ENCODE measurements at places on chromosomes 12 and 14.

GRCh38 chr12:131608740-131609690 lies 101.9 kb upstream of the SFSWAP start:
- DNase-seq: peak; percentile 54

GRCh38 chr12:132486168-132486567 lies 3.8 kb upstream of the FBRSL1 start:
- no peak for DNase-seq

GRCh38 chr12:102806110-102806509 lies 110.9 kb downstream of the PAH start:
- no peak for DNase-seq

GRCh38 chr14:106062502-106063272 lies 536.3 kb downstream of the TMEM121 start:
- no peak for DNase-seq

- DNase-seq: no peak
Measured at GRCh38 chr14:23154964-23155587, 28.4 kb downstream of the SLC7A8 start.

DNA sequence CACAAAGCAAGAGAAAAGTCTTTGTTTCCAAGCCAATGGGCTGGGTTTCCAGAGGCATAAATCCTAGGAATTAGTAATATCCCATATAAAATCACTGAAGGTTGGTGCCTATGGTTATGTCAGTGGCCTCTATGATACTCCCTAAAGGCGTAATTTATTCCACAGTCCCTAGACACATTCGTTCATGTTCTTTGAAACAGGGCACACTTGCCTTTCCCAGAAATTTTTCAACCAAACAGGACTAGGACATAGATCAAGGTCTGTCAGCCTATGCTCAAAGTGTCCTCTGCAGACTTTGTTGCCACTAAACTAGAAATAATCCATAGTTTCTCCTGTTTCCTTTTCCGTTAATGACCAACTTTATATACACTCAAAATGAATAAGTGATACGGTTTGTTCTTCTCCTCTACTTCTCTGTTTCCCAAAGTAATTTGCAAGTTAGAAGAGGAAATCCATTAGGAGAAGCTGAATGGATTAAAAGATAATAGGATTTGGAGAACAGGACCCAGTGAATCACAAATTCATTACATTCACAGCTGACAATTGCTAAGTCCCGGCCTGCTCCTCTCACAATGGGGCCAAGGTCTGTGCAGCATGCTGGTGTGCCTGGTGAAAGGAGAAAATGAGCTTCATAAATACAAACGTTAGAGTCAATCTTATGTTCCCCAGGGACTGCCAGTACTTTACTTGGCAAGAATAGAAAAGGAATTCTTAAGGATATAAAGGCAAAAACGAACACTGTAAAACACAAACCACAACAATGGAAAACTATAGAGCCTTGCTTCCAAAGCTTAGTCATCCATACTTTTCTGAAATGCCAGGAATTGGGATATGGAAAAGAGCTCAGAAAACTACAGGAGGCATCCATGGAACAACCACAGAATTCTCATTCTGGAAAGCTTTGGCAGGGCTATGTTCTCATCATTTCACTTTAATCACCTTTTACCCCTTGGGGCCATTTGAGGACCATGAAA lies 966.2 kb downstream of the NRXN3 start:
- no peak for DNase-seq

- no peak for DNase-seq
Measured at GRCh38 chr12:120909633-120910298, 5.6 kb upstream of the SPPL3 start.

DNA sequence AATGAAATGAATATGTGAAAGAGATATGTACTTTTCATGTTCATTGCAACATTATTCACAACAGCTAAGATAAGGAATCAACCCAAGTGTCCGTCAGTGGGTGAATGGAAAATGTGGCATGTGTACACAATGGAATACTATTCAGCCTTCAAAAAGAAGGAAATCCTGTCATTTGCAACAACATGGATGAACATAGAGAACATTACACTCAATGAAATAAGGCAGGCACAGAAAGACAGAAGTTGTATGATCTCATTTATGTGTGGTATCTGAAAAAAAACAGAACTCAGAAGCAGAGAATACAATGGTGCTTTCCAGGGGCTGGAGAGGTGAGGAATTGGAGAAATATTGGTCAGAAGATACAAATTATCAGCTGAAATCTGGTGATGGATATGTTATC lies 54.0 kb downstream of the TAOK3 start:
- no peak for DNase-seq

DNA sequence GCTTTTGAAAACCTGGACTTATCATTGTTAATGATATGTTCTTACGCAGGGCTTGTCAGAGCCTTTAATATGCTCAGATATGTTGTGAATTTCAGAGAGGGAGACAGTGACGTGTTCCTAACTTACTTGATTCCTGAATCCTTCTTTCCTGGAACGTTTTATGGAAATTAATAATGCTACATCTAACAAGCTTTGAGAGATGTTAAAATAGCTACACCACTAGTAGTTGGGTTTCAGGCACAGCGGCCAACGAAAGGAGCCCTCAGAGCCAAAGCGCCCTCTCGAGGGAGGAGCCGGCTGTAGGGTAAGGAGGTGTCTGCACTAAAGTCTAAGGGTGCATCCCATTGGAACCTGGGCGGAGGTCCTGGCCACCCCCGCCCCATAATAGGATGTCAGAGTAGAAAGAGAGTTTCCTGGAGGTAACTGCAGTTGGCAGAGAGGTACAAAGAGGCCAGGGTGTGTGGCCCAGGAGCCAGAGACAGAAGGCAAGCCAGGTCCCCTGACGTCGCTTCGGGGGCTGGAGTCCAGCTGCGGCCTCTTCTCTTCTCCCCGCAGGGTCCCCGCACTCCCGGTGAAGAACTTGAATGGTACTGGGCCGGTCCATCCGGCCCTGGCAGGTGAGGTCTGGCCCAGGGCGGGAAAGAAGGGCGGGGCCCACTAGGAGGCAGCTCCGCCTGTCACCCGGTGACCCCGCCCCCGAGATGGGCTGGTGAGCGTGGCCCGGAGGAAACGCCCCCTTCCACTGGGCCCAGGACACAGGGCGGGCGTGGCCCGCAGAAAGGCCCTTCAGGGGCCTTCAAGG lies 36.3 kb downstream of the DTX1 start:
- no peak for DNase-seq

DNA sequence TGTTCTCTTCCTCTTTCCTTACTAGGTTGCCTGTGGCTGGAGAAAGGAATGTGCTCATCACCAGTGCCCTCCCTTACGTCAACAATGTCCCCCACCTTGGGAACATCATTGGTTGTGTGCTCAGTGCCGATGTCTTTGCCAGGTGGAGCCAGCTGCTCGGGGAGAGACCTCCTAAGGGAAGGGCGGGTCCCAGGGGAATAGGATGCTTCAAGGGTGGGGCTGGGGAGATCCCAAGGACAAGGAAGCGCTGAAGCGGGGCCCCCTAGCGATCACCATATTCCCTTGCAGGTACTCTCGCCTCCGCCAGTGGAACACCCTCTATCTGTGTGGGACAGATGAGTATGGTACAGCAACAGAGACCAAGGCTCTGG lies 10.2 kb downstream of the MARS1 start:
- no peak for DNase-seq

- DNase-seq: no peak
Measured at GRCh38 chr12:19591951-19592350, 152.7 kb downstream of the AEBP2 start.

DNA sequence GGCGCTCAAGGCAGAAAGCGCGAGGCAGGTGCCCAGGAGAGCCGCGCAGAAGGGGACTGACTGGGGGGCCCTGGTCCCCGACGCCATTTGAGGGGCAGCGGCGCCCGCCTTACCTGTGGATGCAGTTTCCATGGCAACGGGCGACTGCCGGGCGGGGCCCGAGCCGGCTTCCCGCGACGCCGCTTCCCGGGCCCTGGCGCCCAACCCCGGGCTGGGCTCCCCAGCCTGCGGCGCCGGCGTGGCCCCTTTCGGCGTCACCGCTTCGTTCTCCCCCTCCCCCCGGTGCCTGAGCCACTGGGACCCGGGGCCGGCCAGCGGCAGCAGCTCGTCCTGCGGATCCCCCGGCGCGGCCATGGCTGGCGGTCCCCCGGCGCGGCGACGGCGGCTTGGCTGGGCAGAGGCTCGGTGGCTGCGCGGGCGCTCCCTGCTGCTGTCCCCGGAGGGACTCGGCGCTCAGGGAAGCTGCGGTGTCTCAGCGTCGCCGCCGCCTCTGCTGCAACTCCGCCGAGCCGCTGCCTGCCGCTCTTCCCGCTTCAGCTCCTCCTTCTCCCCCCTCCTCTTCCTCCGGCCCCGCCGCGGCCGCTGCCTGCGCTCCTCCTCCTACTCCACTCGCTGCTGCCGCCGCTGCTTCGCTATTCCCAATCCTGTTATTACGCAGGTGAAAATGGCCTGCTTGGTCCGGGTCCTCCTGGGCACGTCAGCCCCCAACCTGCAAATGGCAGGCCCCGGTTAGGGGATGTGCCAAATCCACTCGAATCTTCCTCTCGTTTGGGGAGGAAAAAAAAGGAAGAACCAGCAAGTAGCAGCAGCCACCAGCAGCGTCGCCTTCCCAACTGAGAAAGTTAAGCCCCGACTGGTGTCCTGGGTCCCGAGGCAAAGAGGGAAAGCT lies at the start of gene RTN1:
Gene RTN1 (minus strand): TSS at position 500 of the 889 bp plus-strand sequence. CDS start 146 bp downstream, at position 354.
- DNase-seq: peak; percentile 13

- no peak for DNase-seq
Measured at GRCh38 chr12:92718483-92718990, 15.7 kb downstream of the PLEKHG7 start.

DNA sequence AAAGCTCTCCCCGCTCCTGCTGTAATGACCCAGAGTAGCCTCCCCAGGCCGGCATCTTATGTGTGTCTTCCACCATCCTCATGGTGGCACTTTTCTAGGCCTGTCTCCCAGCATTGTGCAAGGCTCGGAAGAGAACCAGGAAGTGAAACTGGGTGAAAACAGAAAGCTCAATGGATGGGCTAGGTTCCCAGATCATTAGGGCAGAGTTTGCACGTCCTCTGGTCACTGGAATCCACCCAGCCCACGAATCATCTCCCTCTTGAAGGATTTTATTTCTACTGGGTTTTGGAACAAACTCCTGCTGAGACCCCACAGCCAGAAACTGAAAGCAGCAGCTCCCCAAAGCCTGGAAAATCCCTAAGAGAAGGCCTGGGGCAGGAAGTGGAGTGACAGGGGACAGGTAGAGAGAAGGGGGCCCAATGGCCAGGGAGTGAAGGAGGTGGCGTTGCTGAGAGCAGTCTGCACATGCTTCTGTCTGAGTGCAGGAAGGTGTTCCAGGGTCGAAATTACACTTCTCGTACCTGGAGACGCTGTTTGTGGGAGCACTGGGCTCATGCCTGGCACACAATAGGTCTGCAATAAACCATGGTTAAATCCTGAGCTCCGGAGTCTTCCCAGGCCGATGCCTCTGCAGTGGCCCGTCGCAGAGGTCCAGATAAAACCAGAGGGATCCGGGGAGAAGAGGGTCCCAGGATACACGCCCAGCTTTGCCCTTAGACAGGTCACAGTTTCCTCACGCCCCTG lies 15.6 kb downstream of the ACVRL1 start:
- DNase-seq: no peak

DNA sequence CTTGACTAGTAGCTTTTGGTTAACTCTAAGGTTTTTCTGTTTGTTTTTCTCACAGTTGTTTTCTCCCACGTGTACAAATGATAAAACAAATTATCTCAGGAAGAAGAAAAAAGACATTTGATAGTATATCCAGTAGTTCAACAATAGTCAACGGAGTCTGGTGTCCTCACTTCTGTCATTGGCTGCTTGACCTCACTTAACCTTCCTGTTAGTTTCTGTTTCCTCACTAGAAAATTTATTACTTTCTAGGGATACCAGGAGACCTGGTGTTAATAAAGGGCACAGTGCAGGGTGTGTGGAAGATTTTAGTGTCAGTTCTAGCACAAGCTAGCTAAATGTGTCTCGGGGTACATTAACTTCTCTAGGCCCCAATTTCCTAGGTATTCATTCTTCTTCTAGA lies 116.0 kb downstream of the PRKCH start:
- no peak for DNase-seq

- no peak for DNase-seq
Measured at GRCh38 chr12:108858311-108859074, 1.1 kb upstream of the SSH1 start.

GRCh38 chr12:51505360-51506105 lies 80.9 kb downstream of the SLC4A8 start:
- DNase-seq: no peak

DNA sequence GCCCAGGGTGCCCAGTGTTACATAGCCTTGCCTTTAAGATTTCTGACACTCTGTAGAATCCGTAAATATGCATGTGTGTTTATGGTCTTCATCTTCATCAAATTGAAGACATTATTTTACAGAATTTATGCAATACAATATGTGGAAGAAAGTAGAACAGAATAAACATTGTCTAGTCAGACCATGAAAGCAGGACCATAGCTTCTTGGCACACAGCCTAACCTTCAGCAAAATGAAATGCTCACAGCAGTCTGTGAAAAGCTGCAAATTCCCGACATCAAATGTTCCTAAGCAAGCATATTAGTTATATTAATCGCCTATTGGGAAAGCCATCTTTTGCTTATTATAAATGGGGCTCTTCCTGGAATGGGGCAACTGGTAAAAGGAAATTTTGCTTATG lies 111.3 kb upstream of the GARIN2 start:
- DNase-seq: no peak

DNA sequence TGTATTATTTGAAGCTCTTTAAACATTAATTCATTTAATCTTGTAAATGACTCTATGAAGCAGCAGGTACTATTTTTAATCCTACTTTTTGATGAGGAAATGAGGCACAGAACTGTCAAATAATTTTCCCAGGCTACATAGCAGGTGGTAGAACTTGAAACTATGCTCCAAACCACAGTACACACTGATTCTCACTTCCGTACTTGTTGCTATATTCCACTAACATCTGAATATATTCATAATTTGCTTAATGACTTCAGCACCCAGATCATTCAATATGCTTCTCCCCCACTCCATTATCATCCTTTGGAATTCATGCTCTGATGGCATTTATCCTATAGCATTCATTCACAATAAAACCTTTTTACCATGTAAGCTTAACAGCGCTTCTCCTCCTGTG lies 4.9 kb downstream of the ERGIC2 start:
- DNase-seq: no peak

GRCh38 chr12:58359084-58359483 lies 417.7 kb downstream of the ATP23 start:
- no peak for DNase-seq

DNA sequence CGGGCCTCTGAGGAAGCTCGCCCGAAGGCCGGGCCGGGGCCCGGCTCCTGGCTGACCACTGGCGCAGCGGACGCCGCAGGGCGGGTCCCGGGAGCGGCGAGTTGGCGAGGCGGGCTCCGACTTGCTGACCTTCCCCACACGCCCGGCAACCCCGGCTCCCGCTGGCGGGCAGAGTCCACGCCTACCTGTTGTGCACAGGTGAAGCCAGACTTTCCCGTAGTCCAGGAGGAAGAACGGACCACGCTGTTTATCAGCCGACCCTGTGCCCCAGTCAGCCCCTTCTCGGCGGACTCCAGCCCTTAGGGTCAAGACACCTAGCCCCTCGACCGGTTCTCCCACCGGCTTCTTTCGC lies 407 bp downstream of the HEATR5A start:
- DNase-seq: peak; percentile 4

DNA sequence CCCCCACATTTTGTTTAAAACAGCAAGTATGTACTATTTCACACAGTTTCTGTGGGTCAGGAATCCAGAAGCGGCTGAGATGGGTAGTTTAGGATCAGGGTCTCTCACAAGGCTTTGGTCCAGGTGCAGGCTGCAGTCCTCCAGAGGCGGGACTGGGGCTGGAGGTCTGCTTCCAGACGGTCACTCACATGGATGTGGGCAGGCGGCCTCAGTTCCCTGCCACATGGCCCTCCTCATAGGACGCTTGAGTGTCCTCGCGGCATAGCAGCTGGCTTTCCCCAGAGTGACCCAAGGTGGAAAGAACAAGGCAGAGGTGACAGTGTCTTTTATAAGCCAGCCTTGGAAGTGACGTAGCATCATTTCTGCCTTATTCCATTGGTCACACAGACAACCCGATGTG lies 7.9 kb upstream of the C1RL start:
- no peak for DNase-seq
